ENCODE measurements at places on chromosomes 1 and 21.

DNA sequence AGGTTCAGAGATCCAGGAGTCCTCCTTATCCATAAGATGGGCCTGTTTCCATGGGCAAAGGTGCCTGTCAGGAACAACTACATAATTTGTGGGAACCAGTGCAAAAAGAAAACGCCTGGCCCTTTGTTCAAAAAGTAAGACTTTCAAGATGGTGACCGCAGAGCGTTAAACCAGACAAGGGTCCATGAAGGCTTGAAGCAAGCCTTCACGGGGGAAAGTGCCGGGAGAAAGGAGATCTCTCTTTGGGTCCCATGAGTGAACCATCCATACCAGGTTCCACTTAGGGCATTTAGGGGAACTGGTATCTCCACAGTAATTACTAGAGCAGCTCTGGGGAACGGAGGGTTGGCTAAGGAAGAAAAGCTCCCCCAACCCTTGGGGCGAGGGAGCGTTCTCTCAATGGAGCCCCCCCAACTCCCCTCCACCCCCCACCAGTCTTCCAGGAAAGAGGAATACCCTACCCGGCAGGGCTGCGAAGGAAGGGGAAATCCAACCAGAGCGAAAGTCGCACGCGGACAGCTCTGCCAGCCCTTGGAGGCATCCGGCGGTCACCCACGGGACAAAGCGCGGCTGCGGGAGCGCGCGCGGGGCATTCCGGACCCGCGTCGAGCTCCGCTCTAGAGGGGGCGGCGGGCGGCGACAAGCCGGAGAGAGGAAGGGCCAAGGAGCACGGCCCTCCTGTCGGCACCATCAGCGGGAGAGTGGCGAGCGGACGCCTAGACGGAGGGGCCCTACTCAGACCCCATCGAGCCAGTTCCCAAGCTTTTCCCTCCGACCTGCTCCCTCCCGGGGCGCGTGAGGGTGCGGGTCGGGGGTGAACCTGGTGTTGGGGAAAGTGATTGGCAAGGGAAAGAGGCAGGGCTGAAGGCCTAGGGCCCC is 687 bp upstream of the RASSF5 start:
- DNase-seq = no peak

- DNase-seq = no peak
Observed at GRCh38 chr1:87983841-87984240, 655.2 kb downstream of the LMO4 start.

DNA sequence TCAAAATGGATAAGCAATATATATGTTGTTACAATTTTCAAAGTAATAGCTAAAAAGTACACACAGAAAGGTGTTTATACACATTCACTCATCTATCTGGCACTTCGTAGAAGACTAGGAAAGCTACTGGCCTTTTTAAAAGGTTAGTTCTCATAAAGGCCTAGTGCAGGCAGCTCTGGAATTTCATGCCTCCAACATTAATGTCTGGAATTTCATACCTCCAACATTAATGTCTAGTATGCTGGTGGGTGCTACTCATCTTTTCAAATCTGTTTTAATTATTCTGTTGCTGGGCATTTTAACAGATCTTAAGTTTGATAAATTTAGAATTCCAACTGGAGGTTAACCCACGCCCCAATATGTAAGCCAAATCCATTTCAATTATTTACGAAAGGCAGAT is 124.2 kb downstream of the AKT3 start:
- no peak for DNase-seq

DNA sequence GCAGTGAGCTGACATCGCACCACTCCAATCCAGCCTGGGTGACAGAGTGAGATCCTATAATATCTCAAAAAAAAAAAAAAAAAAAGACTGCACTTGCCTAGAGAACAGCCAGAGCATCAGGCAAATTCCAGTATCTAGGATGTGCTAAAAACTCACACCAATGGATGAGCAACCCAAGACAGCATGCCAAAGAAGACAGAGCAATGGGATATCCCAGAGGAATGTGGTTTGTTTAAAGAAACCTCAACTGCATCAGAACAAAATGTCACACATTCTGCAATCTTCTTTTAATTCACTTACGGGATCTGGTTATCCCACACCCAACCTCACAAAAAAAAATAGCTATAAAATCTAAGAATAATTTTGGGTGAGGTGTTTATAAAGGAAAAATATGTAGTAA is 7.3 kb downstream of the KCNH1 start:
- no peak for DNase-seq

DNA sequence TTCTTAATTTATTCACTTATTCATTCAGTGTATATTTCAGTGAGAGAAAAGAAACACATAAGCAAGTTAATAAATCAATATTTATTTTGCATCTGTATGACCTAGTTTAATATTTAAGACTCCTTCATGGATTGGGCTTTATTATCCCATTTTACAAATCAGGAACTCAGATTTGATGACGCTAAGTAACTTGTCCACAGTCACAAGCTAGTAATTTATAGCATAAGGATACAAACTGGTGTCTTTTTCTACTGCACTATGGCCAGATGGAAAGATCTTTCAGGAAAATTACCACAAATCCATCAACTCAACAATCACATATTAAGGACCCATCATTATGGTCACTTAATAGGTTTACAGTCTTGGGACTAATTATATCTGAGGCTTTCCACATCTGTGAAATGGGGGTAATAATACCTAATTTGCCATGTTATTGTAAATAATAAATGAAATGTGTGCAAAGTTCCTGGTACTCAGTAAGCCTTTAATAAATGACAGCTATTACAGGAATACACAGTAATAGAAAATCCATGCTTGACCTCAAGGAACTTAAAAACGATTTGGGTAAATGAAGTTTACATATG is 13.3 kb downstream of the CDKN2C start:
- DNase-seq = no peak

- DNase-seq = no peak
Observed at GRCh38 chr1:161082483-161082882, 6.9 kb downstream of the NECTIN4 start.

DNA sequence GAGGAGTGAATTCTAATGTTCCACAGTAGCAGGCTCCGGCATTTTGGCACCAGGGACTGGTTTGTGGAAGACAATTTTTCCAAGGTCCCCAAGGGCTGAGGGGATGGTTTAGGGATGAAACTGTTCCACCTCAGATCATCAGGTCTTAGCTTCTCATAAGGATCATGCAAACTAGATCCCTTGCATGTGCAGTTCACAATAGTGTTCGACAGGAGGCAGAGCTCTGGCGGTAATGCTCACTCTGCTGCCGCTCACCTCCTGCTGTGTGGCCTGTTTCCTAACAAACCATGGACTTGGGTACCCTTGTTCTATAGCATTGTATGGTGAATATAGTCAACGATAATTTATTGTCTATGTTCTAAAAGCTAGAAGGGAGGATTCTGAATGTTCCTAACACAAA is 16.6 kb downstream of the CRNN start:
- no peak for DNase-seq

DNA sequence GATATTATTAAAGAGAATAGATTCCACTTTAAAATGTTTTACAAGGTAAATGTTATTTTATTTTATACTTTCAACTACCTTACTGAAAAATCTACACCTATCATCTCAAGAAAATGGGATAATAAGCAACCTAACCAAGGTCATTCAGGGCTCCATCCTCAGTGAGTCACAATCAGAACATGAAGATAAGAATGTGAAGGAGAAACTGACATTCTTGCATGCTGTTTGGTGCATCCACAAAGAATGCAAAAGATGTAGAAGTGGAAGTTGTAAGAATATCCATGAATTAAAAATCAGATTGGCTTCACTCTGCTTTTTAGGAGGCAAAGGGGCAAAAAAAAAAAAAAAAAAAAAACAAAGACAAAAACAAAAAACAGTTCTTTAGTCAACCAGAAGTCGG is 6.5 kb downstream of the WARS2 start:
- DNase-seq = no peak

GRCh38 chr21:33067457-33067856 is 2.5 kb upstream of the OLIG1 start:
- DNase-seq = no peak

GRCh38 chr21:34912022-34912945 is 136.8 kb downstream of the RUNX1 start:
- DNase-seq = no peak

- no peak for DNase-seq
Observed at GRCh38 chr21:28761674-28762356, 230.9 kb downstream of the LTN1 start.

- no peak for DNase-seq
Observed at GRCh38 chr1:59179673-59180072, 117.2 kb upstream of the FGGY start.

DNA sequence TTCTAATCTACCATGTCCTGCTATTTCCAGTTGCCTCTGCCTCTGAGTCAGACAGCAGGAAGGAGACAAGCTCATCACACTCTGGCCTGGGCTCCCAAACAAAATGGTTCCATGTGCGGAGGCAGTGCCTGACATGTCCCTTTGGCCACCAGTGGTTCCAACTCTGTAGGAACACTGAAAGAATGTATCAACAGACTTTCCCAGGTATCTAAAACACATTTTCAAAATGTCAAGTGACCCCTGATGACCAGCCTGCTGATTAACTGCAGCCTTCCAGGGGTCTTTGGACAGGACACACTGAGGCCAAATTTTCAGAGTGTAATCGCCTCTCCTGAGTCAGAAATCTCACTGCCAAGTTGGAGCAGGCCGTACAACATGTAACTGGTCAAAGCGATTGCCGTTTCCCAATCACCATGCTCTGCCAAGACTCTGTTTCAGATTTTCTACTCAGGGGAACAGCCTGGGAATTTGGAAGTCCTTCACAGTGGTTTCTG is 172.7 kb downstream of the TPR start:
- no peak for DNase-seq

DNA sequence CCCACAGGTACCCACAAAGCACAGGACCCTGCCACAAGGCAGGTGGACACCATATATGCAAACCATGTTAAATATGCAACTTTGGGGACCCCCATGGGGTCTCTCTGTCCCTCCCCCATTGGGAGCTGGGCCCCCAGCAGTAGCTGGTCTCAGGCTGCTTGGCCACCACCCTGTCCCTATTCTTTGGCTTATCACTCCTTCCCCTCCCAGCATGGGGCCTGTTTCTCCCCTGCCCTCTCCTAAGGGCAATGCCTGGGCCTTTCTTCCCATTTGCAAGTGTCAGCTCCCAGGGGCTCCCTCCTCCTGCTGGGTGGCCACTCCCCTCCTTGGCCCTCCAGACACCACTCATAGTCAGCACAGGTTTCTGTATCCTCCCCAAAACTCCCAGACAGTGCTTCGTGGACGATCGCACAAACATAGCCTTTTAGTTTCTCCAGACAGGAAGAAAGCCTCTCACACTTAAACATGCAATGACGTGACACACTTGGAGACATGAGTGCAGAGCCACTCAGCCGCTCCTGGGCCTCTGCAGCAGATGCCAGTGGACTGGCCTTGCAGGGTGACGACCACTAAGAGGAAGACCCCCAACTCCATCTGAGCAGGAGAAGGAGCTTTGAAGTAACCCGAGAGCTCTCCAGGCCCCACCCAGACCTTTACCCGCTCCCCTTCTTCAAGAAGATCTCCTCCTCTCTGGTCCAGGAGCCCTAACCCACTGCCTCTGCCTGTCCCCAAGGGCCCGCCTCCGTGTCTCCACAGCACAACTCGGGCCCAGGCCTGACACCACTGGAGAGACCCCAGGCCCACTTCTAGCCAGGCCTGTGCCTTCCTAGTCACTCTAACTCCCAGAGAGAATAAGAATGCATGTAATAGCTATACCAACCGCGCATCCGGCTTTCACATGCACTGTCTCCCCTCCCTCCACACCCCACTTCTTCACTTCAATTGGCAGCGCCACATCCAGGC is 22.9 kb downstream of the CITED4 start:
- no peak for DNase-seq

DNA sequence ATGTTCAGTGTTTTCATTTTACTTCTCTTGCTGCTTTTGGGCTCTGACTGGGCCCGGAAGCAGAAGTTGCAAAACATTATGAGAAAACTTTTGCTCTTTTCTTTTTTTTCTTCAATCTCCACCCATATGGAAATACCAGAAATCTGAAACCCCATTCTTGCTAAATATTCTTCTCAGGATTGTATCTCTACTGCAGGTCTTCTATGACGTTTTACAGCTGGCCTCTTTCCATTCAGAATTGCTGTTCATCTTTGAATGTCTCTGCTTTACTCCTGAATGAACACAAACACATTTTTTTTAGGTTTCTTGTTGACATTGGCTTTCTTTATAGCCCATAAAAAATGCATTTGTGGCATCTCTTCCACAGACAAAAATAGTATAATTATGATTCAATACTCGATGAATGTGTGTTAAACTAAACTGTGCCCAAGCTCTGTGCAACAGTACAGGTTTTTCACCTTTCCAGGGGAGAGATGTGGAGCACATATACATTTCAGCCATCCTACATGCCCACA is 18.8 kb downstream of the PTPRC start:
- peak; percentile 77 for DNase-seq

DNA sequence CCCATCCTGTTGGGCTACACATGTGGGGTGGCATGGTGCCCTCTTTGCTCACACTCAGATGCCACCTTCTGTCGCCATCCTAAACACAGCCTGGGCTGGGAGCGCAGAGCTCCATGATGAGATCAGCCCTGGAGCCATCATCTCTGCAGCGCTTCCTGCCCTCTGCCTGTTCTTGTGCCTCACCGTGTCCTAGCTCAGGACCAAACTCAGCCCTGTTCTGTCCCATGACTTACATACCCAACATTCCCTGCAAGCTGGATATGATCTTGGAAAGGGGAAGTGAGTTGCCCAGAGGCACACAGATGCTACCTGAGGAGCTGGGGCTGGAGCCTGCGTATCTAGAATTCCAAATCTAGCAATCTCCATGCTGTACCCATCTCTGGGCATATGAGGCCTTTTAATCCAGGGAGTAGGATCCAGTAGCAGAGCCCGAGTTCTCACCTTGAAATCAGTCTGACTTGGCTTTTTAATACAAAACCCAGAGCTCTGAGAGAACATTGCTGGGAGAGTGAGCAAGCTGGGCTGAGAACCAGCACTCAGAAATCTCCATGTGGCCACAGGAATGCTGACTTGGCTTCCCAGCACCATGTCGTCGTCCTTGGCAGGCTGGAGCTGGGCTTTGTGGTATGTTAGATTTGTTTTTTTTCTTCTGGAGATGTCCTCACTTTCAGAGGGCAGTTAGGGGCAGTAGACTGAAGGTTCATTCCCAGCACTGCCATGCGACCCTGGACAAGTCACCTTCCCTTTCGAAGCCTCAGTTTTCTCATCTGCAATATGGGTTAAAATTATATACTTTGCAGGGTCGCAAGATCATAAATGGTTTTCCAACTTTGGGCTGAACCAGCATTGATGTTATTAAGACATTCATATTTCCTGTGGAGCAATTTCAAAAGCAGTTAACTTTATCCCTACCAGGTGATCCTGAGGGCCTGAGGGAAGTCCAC is 2.6 kb downstream of the ALPL start:
- no peak for DNase-seq

DNA sequence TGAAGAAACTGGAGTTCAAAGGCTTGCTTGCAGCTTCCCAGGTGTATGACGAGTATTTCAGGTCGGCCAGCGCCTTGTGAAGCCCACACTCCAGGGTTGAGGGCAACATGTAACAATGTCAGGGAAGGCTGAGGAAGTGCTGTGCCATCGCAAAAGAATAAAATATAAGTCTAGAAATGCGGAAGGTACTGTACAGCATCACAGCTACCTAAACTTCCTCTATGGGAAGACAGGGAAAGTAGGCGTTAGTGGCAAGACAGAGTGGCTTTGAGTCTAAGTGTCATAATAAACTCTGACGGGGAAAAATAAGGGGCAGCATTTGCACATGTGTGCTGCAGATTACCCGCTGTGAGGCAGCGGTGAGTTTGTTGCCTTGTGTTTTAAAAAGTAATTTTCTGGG is 28.9 kb downstream of the DOP1B start:
- DNase-seq = no peak
